ENCODE measurements at places on chromosomes 3 and 15. TPM values are rescaled to one million over a fixed set of nuclear protein-coding genes. Genes with fewer than 3 reads are reported as not detected.

Gene GALK2
- polyA plus RNA-seq: 15.4 TPM

Gene MYRIP
- polyA plus RNA-seq: 4.3 TPM

Gene DNAJA4
- polyA plus RNA-seq: 24.2 TPM

Gene C2CD4B
- polyA plus RNA-seq: 0.20 TPM

Gene CPLX3
- polyA plus RNA-seq: 2.1 TPM

Gene ATP13A4
- polyA plus RNA-seq: 2.7 TPM

Gene GOLGA6B
- not detected for polyA plus RNA-seq

All from brain (organoid and tissue), 16 donors.